ENCODE measurements at places on chromosomes 3 and 15. TPM values are rescaled to one million over a fixed set of nuclear protein-coding genes. Genes with fewer than 3 reads are reported as not detected.

- no peak for DNase-seq
Measured at GRCh38 chr3:150970665-150971324, 1.7 kb downstream of the CLRN1 start.

SORD gene
- total RNA-seq: 9.0 TPM

GRCh38 chr15:73792415-73792814, 39.3 kb upstream of the INSYN1 start:
- DNase-seq: no peak

GRCh38 chr15:98946301-98947255, 61.0 kb downstream of the PGPEP1L start:
- DNase-seq: no peak

ARGFX gene
- not detected for total RNA-seq

RNF123 gene
- 18.6 TPM for total RNA-seq

- no peak for DNase-seq
Measured at GRCh38 chr3:18264361-18264760, 160.8 kb downstream of the SATB1 start.

DNA sequence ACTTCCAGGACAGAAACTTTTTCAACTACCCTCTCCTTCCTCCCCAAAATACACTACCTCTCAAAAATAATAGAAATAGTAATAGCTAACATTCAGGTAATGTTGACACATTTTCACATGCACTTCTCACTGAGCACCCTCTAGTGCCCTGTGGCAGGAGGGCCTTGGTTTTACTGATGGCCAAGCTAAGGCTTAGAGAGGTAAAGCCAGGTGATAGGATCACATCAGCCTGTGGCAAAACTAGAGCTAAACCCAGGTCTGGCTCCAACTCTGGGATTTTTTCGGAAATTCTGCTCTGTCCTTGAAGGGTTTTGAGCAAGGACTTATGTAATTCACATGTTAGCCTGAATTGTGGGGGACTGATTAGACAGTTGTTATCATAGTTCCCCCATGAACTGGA, 922 bp upstream of the TAMM41 start:
- DNase-seq: no peak

DNA sequence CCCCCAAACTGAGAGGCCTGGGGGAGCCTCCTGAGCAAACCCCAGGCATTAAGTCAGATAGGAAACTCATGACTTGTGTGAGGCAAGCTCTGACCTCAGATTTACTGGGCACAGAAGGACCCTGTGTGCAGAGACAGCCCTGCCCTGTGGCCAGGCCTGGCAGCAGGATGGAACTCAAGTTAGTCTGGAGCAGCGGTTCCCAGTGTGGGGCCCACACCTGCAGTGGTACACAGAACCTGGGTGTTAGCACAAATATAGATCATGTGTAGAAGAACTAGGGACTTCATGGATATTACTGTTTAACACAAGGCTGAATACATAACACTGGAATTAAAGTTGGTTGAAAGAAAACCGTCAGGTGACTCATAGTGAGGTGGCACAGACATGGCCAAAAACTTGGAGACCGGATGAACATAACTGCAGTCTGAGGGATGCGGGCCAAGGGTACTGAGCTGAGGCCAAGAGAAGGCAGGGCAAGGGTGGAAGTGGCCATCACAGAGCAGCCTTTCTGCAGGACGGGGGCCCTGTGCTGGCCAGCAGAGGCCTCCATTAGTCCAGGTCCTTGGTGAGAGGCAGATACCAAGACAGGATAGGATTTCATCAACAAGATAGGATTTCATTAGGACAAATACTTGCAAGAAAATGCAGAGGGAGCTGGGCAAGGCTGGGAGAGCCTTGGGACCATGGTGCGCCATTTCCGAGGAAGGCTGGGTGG, 40.9 kb downstream of the IRAK2 start:
- DNase-seq: no peak

- peak; percentile 17 for DNase-seq
Measured at GRCh38 chr3:50550079-50550736, 17.3 kb downstream of the C3orf18 start.

PLS1 gene
- total RNA-seq: 1.4 TPM

RTP1 gene
- not detected for total RNA-seq

DNA sequence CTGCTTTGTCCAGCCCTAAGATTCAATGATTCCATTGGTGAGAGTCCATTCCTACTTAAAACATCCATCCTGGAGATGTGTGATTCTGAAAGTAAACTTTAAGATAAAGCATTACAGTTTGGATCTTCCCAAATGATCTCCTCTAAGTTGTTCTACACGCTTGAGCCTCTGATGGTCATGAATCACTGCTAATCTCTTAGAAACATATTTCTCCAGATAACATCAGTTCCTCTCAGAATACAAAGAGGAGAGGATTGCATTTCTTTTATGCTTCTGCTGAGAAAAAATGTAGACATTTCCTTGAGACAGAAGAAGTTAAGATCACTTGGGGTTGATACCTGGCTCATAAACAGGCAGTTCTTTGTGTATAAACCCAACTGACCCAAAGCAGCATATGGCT, 281.2 kb upstream of the DPH6 start:
- DNase-seq: no peak

DNA sequence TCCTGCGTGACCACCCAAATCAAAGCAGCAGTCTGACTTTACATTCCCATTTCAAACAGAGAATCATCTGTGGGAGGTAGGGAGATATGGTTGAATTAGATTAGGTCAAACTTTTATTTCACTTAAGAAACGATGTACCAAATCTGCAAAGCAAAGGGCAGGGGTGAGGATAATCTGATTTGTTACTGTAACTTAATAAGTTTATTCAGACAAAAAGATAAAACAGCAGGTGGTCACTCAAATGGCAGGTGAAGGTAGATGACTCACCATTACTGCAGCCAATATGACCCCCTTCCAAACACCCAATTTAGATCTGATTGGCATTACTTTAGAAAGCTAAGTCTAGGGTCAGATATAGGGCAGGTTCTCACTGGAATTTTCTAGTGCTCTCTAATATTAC, 651.0 kb upstream of the NAALADL2 start:
- DNase-seq: no peak

DNA sequence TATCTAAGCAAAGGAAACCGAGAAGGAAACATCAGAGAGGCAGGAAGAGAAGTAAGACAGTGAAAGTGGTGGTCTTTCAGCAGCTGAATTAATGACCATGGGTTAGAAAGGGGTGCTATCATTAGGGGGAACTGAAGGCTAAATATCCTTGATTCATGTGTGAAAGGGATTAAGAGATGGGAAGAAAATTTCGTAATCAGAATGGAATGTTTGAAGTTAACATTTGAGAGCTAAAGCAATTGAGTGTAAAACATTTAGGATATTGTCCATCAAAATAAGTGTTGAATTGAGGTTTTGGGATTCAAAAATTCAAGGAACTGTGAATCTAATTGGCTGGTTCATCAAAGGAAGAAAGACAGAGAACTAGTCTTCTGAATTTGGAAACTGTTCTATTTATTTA, 4.1 kb upstream of the ECT2 start:
- DNase-seq: no peak

CCR2 gene
- total RNA-seq: 2.9 TPM

GRCh38 chr3:117091676-117092075, 382.1 kb downstream of the TUSC7 start:
- DNase-seq: no peak
